ENCODE measurements at places on chromosomes 12 and 14.

DNA sequence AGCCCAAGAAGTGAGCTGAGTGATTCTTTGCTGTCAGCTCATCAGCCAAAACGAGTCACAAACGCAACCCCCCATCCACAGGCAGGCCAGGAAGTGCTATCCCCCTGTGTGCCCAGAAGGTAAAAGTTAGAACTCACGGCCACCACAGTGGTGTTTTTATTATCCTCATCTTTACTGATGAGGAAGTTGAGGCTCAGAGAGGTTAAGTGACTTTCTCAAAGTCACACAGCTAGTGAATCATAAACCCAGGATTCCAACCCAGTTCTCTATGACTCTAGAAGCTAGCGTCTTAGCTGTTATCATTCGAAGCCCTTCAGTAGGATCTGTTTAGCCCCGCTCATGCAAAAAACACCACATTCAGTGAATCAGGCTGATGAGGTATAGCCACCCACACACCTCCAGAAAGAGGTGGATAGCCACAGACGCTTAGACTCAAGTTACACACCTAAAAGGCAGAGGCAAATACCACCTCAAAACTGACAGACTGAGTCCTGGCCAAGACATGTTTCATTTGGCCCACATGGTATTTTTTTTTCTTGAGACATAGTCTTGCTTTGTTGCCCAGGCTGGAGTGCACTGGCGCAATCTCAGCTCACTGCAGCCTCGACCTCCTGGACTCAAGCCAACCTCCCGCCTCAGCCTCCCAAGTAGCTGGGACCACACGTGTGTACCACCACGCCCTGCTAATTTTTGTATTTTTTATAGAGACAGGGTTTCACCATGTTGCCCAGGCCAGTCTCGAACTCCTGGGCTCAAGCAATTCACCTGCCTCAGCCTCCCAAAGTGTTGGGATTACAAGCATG, 100.7 kb downstream of the SCARB1 start:
- DNase-seq: no peak

GRCh38 chr14:70714055-70714550, 72.4 kb downstream of the TTC9 start:
- no peak for DNase-seq

DNA sequence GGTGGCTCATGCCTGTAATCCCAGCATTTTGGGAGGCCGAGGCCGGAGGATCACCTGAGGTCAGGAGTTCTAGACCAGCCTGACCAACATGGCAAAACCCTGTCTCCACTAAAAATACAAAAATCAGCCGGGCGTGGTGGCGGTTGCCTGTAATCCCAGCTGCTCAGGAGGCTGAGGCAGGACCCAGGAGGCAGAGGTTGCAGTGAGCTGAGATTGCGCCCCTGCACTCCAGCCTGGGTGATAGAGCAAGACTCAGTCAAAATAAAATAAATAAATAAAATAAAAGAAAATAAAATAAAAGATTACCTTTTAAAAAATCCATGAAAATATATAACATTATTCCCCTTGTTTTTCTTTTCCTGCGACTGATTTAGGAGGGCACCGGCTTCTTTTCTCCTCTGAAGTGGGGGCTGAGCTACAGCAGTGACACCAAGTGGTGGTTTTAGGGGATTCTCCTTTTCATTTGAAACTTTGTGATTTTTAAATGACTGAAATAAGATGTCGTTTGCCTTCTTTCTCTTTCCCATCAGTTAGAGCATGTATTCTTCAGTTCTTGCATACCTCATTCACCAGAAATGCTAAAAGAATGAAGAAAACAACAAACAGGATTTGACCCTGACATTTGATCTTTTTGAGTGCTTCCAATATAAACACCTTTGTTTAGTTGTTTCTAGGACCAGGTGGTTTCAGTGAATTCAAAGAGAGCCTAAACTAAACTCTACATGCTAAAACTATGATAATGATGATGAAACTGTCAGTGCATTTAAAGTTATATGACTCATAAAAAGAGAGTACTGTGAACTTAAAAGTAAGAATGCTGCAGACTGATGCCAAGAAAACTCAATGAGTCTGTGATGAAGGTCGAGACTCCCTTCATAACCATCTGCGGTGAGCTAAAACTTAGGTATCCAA, 22.6 kb upstream of the PKP2 start:
- DNase-seq: no peak

DNA sequence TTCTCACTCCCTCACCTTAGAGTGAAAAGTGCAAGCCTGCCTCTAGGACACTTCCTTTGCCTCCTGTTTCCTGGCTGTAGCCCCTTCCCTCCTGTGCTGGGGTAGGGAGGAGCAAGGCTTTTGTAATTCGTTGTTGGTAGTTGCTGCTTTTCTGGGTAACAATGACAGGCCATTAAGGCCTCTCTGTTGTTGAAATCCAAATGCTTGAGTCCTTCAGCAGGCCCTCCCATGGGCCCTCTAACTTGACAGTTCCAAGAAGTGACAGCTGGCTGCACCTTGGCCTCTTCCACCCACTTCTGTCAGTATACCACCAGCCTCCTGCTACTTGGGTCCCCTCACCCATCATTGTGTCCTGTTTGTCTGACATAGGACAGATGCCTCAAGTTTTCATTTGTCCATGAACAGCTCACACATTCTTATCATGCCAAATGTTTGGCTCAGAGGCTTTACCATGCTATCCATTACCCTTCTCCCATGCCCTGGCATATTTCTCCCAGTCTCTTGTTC, 103.7 kb upstream of the PDE3A start:
- no peak for DNase-seq

DNA sequence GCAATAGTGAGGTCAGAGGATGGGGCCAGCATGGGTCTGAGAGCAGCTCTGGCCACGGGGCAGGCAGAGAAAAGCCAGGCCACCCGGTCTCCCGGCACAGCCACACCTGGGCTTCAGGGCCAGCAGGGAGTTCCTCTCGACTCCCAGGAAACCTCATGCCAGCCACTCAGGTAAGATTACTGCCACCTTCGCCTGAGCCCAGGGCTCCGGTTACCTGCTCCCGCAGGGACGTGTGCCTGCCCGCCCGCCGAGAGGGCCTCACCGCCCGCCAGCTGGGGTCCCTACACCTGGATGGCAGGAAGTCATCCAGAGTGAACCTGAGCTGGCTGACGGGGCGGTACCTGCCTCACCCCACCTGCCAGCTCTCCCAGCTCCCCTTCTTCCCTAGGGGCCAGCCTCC, 7.3 kb downstream of the JAG2 start:
- DNase-seq: no peak

GRCh38 chr14:21083565-21084325, 13.6 kb downstream of the ARHGEF40 start:
- no peak for DNase-seq

DNA sequence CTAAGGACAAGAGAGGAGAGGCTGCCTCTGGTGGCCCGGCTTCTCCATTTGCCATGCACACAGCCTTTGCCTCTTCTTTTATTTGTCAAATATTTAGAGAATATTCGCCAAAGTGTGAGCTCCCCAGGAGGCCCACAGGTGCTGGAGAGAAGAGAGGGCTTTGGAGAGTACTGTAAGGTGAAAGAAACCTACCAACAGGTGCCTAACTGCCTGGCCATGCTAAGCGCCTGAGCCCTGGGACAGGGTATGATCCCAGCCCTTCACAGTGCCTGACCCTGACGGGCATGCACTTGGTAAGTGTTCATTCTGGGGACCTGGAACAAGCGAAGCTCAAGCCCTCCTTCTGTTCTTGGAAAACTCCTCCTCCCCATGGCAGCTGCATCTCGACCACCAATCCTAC, 106.1 kb downstream of the DPF3 start:
- no peak for DNase-seq

- DNase-seq: no peak
Observed at GRCh38 chr12:19654650-19655376, 215.5 kb downstream of the AEBP2 start.

GRCh38 chr12:112102127-112102526, 6.5 kb downstream of the NAA25 start:
- DNase-seq: no peak

GRCh38 chr14:103526247-103526913, 2.6 kb upstream of the TRMT61A start:
- DNase-seq: no peak

DNA sequence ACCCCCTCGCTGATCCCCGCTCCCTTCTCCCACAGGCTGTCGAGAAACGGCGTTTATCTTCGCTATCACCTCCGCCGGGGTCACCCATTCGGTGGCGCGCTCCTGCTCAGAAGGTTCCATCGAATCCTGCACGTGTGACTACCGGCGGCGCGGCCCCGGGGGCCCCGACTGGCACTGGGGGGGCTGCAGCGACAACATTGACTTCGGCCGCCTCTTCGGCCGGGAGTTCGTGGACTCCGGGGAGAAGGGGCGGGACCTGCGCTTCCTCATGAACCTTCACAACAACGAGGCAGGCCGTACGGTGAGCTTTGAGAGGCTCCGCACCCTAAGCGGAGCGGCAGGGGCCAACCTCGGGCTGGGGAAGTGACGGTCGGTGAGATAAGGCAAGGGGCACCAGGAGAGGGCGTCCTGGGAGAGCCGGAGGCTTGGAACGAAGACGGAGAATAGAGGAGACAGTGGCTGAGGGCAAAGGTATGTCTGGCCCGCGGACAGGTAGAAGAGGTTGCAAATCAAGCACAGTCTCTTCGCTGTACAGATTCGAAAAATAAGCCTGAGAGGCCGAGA, 2.3 kb downstream of the WNT1 start:
- no peak for DNase-seq

- no peak for DNase-seq
Observed at GRCh38 chr14:37275963-37276362, 78.2 kb downstream of the MIPOL1 start.

DNA sequence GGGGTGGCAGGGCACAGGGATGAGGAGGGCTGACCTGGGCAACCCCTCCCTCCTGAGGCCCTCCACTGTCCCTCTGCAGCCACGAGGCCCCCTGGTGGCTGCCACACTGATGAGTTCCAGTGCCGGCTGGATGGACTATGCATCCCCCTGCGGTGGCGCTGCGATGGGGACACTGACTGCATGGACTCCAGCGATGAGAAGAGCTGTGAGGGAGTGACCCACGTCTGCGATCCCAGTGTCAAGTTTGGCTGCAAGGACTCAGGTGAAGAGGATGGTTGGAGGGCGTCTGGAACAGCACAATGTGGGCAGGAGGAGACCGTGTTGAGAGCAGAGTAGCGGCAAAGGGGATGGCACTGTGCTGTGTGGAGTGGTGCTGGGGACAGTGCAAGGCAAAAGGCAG, 25.7 kb upstream of the LRP1-AS start:
- DNase-seq: no peak

DNA sequence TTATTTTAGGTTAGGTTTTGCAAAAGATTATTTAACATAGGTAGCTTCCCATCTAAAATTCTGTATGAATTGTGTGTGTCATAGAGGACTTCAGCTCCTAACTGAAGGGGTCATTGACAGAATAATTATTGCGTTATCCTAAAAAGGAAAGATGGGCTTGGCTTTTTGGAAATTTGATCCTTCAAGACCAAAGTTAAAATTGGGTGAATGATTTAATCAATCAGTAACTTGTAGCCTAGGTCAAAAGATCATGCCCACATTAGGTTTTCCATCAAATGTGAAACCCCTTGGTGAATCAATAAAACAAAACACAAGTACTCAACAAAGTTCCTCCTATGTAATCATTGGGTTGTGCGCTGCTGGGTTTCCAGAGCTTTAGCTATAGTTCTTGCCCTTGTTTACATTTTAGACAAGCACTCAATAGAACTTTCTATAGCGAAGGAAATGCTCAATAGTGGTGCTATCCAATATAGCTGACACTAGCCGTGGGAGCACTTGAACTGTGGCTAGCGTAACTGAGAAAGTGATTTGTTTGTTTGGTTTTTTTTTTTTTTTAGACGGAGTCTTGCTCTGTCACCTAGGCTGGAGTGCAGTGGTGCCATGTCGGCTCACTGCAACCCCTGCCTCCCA, 37.6 kb upstream of the ARHGAP5 start:
- DNase-seq: no peak

- no peak for DNase-seq
Observed at GRCh38 chr12:89185181-89185580, 167.1 kb downstream of the DUSP6 start.

GRCh38 chr14:77052281-77053044, 24.0 kb upstream of the IRF2BPL start:
- no peak for DNase-seq

DNA sequence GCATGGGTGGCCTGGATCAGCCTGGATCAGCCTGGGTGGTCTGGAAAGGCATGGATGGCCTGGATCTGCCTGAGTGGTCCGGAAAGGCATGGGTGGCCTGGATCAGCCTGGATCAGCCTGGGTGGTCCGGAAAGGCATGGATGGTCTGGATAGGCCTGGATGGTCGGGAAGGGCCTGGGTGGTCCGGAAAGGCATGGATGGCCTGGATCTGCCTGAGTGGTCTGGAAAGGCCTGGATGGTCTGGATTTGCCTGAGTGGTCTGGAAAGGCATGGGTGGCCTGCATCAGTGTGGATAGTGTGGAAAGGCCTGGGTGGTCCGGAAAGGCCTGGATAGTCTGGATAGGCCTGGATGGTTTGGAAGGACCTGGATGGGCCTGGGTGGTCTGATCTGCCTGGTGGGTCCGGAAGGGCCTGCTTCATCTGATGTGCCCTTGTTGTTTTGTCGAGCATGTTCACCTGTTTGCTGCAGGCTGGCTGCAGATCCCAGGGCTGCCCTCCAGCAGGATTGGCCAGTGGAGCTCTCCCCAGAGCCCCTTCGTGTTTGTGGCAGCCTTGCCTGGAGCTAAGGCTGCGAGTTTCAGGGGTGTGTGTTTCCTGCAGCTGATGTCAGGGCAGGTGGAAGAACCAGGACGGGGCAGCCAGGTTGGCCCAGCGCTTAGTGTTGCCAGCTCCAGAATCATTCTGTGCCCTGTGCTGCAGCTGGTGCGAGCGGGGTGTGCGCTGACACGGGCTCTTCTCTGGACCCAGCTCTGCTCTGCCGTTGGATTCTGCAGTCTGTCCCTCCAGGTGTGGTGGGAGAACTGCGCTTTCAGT, 19.3 kb upstream of the TEX22 start:
- no peak for DNase-seq

Data from chondrocyte (in vitro differentiated cells).